ENCODE measurements at places on chromosomes 13 and 19. TPM values are rescaled to one million over a fixed set of nuclear protein-coding genes. Genes with fewer than 3 reads are reported as not detected.

AZU1 gene
- polyA plus RNA-seq, result 2.2 TPM

TJP3 gene
- 0.96 TPM for polyA plus RNA-seq

IL27RA gene
- polyA plus RNA-seq, result 4.4 TPM

ITM2B gene
- 317 TPM for polyA plus RNA-seq

SPTBN4 gene
- 0.61 TPM for polyA plus RNA-seq

ZNF878 gene
- polyA plus RNA-seq, result 0.20 TPM

ZNF418 gene
- polyA plus RNA-seq, result 7.7 TPM

NECTIN2 gene
- 61.7 TPM for polyA plus RNA-seq

LRRC25 gene
- 1.2 TPM for polyA plus RNA-seq

ADAMTSL5 gene
- polyA plus RNA-seq, result 10.1 TPM

KIR3DL1 gene
- not detected for polyA plus RNA-seq

FUT6 gene
- not detected for polyA plus RNA-seq

KIR2DL4 gene
- not detected for polyA plus RNA-seq

TMEM143 gene
- polyA plus RNA-seq, result 15.0 TPM

SLC8A2 gene
- polyA plus RNA-seq, result 0.11 TPM

GARIN5A gene
- 5.6 TPM for polyA plus RNA-seq

ARGLU1 gene
- 134 TPM for polyA plus RNA-seq

MADCAM1 gene
- 15.7 TPM for polyA plus RNA-seq

SMAD9 gene
- 12.2 TPM for polyA plus RNA-seq

DNAJB1 gene
- 83.3 TPM for polyA plus RNA-seq

TICAM1 gene
- polyA plus RNA-seq, result 5.2 TPM

GGACT gene
- polyA plus RNA-seq, result 3.0 TPM

NLRP11 gene
- polyA plus RNA-seq, result not detected

PRKCG gene
- 1.1 TPM for polyA plus RNA-seq

ZNF546 gene
- polyA plus RNA-seq, result 4.9 TPM

CBY2 gene
- not detected for polyA plus RNA-seq

PRSS57 gene
- polyA plus RNA-seq, result 0.31 TPM

IGFL3 gene
- polyA plus RNA-seq, result not detected

B3GNT8 gene
- polyA plus RNA-seq, result 2.7 TPM

TMPRSS9 gene
- polyA plus RNA-seq, result 0.33 TPM

ZNF558 gene
- 17.1 TPM for polyA plus RNA-seq

CEACAM7 gene
- polyA plus RNA-seq, result not detected

SIGLEC8 gene
- not detected for polyA plus RNA-seq

SIGLEC14 gene
- 1.1 TPM for polyA plus RNA-seq

PEX11G gene
- 2.7 TPM for polyA plus RNA-seq

Measured in muscle of leg (tissue), 16 donors.